ENCODE measurements at places on chromosomes 7 and 10.

- DNase-seq: no peak
Observed at GRCh38 chr10:96268341-96268909, 2.9 kb downstream of the BLNK start.

DNA sequence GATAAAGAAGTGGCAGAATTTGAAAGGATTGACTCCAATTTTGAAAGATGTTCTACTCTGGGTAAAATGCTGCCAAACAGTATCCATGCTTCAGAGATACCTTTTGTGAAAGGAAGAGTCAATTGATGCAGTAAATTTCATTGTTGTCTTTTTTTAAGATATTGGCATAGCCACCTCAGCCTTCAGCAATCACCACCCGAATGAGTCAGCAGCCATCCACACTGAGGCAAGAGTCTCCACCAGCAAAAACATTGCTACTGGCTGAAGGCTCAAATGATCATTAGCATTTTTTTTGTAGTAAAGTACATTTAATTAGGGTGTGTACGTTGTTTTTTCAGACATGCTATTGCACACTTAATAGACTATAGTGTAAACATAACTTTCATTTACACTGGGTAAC is 31.7 kb upstream of the CYP26C1 start:
- no peak for DNase-seq

- no peak for DNase-seq
Observed at GRCh38 chr7:37439653-37440026, 9.0 kb downstream of the ELMO1 start.

- DNase-seq: no peak
Observed at GRCh38 chr7:75617634-75618234, 121.0 kb downstream of the HIP1 start.

DNA sequence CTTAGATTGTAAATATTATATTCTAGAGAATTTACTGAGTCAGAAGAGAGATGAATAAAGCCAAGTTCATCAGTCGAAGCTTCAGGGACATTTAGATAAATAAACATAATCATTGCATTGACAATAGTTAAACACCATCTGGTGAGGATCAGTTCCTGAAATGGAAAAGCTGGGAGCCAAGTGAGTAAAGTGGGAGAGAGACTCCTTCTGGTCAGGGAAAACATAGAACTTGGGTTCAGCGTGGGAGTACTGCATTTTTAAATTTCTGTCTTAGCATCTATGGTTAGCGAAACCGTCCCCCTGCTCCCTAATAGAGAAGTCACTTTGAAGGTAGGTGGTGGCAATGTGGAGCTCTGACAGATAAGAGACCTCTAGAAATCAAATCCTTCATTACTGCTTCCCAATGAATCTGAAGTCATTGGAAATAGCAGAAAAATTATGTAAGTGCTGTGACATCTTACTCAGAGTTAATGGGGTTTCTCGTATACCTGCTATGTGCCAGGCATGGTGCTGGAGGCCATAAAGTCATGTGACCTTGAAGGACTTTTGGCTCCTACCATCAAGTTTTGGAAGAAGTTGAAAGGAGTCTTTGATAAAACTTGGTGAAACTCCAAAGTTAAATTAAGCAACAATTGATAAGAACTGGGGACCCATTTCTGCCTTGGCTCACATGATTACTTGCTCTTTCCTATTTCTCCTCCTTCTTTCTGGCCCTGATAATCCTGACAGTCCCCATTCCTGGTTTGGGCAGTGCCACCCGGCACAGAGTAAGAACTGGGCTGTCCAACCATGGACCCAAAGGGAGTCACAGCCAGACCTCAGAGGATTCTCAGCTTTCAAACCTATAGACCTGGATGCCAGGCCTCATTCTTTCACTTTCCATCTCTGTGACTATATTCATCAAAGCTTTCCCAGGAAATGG is 211.2 kb downstream of the C7orf25 start:
- no peak for DNase-seq

GRCh38 chr10:62818426-62819011 is 2.4 kb upstream of the EGR2 start:
- DNase-seq: no peak

DNA sequence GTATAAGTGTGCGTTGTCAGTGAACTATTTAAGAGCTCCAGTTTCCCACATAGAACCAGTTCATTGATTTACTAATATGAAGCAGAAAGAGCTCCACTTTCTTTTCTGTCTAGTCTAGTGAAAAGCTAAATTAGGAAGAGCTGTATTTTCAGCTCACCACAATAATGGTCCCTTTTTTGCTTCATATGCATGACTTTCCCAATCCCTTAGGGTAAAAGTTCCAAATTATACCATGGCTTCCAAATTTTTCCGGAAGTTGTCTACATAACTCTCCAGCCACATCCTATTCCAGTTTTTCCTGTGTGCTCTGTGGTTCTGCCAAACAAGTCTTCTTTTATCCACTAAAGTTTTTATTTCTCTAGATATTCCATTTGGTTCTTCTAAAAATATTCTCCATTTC is 685.2 kb downstream of the REEP3 start:
- DNase-seq: no peak

DNA sequence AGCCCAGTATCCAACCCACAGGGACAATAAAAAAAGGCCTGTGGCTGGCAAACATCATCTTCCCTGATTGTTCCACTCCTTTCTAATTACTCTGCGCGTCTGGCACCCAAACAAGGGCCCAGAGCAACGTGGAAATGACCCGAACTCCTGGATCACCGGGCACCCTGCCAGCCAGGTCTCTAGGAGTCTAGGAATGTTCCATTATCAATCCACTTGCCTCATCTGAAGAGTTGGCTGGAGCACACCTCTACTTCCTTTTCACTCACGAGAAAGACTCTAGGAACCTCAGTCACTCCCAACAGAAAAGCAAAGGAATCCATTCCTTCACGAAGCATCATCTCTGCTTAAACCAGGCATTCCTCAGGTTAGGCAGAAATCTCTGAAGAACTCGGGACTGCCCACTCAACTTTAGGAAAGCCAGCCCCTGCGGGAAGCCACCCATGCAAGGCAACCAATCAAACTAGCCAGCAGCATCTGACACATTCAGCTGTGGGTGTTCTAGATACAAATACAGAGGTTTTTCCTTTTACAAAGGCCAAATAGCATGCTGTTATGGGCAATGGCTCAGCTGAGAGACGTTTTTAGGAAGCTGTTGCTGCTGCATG is 37.7 kb downstream of the ATXN7L1 start:
- DNase-seq: no peak

GRCh38 chr7:84123965-84124547 is 70.5 kb downstream of the SEMA3A start:
- no peak for DNase-seq

DNA sequence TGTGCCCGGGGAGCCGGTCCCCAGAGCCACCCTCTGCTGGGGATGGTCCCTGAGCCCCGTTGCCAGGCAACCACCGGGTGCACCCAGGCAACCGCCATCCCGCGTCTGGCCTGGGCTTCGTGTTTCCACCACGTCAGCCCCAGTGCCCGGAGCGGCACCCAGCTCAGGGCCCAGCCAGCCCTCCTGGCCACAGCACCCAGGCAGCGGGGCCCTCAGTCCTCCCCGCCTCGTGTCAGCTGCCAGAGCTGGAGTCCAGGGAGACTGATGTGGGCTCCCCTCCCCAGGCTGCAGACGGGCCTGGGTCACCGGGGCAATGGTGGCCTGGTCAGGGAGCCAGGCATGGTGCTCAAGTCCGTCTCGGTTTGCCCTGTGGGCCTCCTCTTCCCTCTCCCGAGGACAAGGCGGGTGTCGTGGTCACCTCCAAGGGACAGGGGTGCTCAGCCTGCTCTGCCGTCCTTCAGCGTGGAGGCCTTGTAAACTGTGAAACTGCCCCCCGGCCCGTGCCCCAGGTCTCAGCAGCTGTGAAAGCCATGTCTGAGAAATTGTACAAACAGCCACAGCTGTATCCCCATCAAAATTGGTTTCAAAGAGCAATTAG is 72.5 kb downstream of the MICALL2 start:
- DNase-seq: no peak

DNA sequence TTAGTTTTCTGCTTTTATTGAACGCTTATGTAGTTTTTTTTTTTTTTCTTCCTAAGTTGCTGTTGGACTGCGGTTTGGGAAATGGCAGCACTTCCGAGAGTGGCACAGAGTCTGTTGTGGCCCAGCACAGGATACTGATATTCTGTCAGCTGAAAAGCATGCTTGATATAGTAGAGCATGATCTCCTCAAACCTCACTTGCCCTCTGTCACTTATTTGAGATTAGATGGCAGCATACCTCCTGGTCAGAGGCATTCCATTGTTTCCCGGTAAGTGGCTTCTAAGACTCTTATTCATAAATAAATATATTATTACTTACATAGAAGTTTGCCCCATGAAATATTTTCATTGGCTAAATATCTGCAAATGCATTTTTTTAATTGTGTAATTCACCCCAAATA is 101.1 kb downstream of the BTAF1 start:
- no peak for DNase-seq

DNA sequence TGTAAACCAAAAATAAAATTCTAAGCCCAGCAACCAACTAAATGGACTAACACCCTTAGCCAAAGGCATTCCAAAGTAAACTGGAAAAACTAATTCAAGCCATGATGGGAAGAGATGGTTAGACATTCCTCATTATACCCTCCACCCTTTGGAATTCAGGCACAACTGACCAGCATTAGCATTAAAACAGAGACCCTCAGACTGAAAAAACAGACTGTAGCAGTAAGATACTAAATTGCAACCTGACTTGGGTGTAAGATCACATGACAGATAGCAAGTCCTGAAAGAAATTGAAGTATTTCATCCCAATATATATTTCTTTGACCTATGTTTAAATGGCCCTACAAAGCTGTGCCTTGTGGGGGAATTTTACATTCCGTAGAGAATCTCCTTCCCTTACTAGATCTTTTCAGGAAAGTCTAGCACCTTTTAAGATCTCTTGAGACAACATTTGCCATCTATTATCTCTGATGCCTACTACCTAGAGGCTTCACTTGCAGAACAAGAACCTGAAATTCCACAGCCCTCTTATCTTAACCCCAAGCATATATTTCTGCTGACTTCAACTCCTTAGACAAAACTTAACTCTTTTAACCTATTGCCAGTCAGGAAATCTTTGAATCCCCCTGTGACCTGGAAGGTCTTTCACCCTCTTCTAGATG is 750.2 kb upstream of the IGFBP3 start:
- no peak for DNase-seq

- no peak for DNase-seq
Observed at GRCh38 chr10:14731875-14732512, 42.7 kb downstream of the FAM107B start.

GRCh38 chr10:34137201-34137600 is 677.9 kb downstream of the PARD3 start:
- no peak for DNase-seq

DNA sequence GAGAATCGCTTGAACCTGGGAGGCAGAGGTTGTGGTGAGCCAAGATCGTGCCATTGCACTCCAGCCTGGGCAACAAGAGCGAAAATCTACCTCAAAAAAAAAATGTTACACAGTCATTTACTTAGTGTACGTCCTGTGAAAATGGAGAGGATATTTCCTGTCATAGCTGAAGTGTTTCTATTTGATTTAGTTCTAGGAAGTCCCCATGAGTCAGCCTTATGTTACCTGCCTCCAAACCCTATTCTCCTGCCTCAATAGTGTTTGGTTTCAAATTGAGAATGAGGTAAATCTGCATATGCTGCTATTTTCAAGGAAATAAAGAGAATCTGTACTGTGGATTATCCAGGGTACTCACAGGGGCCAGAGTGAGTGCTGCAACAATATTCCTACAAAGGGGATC is 1284.5 kb upstream of the AUTS2 start:
- DNase-seq: no peak

- no peak for DNase-seq
Observed at GRCh38 chr7:121515229-121515628, 119.1 kb upstream of the FAM3C start.

All from GM12864 (cell line).